ENCODE measurements at places on chromosomes 2 and 18.

DNA sequence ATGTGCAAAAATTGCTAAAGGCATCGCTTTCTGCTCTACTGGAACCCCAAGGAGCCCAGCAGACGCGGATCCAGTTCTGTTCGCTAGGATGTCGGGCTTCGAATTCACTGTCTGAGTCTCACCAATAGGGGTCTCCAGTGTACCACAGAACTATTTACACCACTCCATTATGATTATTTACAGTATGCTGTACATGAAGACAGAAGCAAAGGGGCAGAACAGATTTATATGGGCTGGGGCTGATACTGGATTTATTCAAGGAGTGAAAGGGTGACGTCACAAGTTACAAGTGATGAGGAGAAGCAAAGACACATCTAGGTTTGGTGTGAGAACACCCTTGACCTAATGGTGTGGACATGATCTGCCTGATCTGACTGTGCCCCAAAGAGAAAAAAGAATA is 185.3 kb upstream of the ATP5MC3 start:
- DNase-seq, result peak; percentile 66

DNA sequence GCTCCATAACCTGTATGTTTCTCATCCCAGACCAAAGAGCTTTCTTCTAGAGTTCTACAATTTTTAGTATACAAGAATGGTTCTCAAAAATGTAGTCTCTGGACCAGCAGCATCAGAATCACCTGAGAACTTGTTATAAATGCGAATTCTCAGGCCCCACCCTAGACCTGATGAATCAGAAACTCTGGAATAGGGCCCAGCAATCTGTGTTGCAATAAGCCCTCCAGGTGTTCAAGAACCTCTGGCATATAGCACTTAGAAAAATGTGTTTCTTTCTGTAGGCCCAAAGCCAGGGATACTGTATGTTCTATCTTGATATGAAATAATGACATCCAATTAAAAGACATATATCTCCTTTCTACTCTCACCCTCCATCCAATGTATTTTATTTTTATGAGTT is 10.4 kb downstream of the PAIP2B start:
- no peak for DNase-seq

DNA sequence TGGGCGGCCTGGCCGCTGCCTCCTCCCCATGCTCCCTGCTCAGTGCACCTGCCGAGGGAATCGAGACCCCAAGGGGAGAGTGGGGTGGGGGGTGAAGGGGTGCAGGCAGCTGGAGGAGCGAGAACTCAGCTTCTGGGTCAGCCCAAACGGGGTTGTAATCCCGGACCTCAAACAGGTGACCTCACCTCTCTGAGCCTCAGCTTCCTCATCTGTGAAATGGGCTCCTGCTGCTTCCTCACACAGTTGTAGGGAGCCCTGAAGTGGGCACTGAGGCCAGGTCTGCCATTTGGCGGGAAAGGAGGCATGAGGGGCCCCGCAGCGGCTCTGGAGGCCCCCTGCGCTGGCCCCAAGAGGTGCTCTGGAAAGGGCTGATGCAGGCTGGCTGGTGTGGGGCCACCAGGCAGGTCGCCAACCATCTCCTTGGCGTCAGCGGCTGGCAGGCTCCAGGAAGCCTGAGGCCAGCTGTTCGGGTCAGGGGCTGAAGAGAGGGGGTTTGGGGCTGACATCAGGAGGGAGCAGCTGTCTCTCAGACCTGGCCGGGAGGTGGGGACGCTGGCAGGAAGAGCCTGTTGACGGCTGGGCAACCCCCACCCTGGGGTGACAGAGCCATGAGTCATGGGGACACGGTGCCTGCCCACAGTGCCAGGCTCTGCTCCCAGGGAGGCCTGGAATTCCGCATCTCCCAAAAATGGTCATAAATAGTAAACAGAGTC is 4.9 kb downstream of the KLHL30 start:
- peak; percentile 70 for DNase-seq

- DNase-seq, result peak; percentile 54
Observed at GRCh38 chr2:10993001-10993481, 81.3 kb downstream of the KCNF1 start.

DNA sequence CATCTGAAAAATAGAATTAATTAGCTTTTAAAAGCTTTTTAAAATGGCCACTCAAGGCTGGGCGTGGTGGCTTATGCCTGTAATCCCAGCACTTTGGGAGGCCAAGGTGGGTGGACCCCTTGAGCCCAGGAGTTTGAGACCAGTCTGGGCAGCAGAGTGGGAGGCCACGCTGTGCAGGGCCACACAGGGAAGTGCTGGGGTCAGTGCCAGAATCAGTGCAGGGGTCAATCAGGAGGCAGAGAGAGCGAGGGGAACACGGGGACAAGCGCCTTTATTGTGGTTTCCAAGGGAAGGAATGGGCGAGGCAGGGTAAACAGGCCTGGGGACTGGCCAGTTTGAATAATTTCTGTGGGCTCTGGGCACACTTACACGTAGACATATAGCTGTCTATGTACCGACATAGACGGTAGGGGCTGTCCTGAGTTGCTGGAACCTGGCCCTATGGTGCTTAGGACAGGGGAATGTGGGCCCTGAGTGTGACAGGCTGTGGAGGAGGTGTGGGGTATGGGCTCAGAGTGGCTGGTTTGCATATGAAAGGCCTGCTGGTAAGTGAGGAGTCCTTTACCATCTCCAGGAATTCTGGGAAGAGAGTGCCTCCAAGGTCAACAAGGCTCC is 42.9 kb downstream of the DYSF start:
- no peak for DNase-seq

DNA sequence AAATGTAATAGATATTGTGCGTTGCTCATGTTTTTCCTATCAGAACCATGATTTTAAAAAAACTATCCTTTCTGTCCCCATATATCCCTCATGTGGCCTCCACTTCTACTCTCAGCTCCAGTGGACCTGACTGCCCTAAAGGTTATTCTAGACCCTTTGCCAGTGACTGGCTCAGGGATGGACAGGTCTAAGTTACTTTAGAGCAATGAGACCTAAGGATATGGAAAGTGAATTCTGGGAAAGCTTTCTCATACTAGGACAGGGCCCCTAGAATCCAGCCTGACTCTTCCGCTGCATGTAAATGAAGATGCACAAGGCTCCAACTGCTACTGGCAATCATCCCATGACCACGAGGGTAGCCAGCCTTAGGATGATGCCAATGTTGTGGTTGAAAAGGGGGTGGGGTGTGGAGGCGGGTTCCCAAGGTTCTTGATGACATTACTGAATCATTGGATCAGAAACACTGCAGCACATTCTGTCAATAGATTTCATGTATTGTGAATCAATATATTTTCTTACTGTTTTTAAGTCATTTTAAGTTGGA is 21.3 kb downstream of the C2orf69 start:
- peak; percentile 72 for DNase-seq

DNA sequence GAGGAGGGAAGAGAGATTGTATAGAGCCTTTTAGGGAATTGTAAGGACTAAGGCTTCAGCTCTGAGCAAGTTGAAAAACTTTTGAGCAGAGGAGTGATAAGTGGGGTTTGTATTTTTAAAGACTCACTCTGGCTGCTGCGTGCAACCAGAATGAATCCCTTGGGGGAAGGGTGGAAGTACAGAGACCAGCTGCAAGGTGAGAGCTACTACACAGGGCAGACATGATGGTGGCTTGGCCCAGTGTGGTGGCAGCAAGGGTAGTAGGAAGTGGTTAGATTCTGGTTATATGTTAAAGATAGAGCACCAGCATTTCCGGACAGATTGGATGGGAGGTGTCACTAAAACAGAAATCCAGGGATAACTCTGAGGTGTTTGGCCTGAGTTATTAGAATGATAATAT is 10.1 kb upstream of the SESTD1 start:
- DNase-seq, result no peak

DNA sequence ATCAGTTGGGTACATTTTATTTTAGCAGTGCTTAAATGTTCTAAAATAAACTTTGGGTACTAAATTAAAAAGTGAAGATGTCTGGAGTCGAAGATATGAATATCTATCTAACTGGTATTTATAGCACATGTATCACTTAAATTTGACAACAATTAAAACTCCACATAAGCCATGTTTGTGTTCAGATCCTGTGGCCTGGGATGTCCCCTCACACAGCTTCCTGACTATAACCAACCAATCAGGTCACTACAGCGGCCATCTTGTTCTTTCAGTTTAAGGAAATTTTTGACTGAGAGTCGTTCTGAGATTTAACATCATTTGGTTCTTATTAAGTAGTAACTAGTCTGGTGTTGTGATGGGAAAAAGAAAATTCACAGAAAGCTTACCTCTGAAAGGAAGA is 170.7 kb upstream of the NRP2 start:
- DNase-seq, result peak; percentile 48

GRCh38 chr2:7906431-7906830 is 775.4 kb upstream of the ID2 start:
- no peak for DNase-seq

- no peak for DNase-seq
Observed at GRCh38 chr2:65881592-65881991, 449.2 kb upstream of the SPRED2 start.

- peak; percentile 18 for DNase-seq
Observed at GRCh38 chr2:207182911-207183310, 17.2 kb upstream of the KLF7 start.

DNA sequence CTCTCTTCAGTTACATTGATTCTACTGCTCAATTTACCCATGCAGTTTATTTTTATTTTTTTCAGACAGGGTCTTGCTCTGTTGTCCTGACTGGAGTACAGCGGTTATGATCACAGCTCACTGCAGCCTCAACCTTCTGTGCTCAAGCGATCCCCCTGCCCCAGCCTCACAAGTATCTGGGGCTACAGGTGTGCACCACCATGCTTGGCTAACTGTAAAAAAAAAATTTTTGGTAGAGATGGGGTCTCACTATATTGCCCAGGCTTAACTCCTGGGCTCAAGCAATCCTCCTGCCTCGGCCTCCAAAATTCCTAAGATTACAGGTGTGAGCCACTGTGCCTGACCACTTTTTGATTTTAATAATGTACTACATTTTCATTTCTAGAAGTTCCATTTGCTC is 93.8 kb upstream of the RNU4ATAC start:
- no peak for DNase-seq

GRCh38 chr2:18387441-18388206 is 172.8 kb downstream of the RDH14 start:
- DNase-seq, result peak; percentile 85

DNA sequence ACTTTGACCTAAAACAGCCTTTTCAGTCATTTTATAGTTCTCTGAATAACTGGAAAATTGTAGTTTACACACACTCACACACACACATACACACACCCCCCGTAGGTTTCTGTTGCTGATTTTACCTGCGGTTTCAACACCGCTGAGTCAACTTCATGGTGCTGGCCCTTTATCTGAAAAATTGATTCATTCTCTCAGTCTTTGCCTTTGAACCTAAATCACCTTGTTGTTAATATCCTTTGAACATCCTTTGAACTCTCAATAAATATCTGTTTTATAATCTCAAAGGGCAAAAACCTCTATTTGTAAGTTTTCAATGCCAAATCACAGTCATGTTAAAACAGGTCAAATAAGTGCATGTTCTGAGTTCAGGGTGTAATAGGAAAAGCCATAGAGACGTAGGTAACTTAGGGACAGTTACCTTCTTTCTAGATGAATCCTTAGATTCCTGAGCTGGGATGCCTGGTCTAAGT is 109.0 kb upstream of the BZW1 start:
- no peak for DNase-seq

DNA sequence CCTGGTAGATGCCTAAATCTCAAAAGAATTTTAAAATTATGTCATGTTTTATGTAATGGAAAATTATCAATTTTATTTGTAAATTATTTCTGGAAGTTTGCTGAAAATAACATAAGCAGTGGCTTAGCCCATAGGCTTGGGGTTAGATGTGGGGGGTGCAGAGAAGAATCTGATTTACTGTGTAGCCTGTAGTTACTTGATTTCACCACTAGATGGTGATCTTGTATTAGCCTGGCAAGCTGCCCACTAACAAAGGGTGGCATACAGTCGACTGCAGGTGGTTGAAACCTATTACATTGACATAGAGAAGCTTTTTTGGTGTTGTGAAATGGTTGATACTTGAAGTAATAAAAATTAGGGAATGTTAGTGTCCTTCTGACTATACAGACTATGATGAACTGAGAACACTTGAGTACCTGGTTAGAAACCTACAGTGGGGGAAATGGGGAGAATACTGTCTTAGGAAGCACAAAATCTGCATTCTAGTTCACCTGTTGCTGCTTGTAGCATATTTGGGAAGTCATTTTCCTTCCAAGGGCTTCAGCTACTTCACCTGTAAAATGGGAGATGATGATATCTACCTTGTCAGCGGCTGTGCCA is 191.0 kb upstream of the LHCGR start:
- peak; percentile 74 for DNase-seq

- DNase-seq, result peak; percentile 42
Observed at GRCh38 chr2:20619624-20620024, 31.3 kb downstream of the HS1BP3 start.

- DNase-seq, result no peak
Observed at GRCh38 chr2:8496617-8497016, 185.2 kb upstream of the ID2 start.

DNA sequence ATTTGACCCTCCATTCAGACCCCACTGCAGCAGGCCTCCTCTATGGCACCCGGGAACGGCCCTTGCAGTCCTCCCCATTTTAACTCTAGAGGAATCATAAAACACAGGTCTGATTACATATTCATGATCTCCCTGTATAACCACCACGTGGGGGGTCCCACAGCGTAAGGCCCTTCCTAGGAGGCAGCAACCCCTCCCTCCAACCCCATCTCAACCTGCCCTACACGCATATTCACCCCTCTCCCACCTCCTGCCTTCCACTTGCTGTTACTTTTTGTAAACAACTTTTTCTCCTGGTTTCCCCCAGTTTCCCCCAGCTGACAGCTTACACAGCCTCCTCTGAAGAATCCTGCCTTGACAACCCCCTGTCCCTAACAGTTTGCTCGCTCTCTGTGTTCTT is 85.1 kb upstream of the FOXI3 start:
- DNase-seq, result no peak
